ENCODE measurements at places on chromosomes 13 and 19.

DNA sequence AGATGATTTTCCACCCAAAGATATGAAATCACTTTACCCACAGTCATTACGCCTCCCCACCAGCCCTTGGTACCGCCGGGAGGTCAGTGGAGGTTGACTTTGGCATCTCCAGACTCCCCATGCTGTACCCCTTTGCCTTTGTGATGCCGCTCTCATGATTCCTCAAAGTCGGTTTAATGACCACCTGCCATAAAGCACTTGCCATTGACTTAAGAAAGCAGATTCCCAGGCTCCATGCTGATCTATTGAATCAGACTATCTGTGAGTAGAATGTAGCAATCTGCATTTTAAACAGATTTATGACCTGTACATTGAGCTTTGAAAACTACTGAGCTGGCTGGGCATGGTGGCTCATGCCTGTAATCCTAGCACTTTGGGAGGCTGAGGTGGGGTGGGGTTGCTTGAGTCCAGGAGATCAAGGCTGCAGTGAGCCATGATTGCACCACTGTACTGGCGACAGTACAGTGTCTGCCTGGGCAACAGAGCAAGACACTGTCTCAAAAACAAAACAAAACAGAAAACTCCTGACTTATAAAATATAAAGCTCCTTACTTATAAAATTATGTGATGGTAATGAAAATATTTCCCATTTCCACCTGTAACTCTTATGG, 235.2 kb downstream of the KLF5 start:
- no peak for DNase-seq
- no peak overlapping the region for H3K27ac ChIP-seq
- no peaks in the 10 kb centered on the region for H3K4me1 ChIP-seq
- H3K36me3 ChIP-seq: no peaks in the 10 kb centered on the region
- peaks cover 17% of the 10 kb centered on the region for H3K27me3 ChIP-seq
- no peak overlapping the region for H3K4me3 ChIP-seq

GRCh38 chr19:39474139-39474620, 6.5 kb upstream of the TIMM50 start:
- peak overlapping the region; percentile 49 for H3K27ac ChIP-seq
- H3K4me3 ChIP-seq: no peak overlapping the region
- H3K36me3 ChIP-seq: peaks cover 65% of the 10 kb centered on the region
- no peaks in the 10 kb centered on the region for H3K27me3 ChIP-seq
- H3K4me1 ChIP-seq: peaks cover 16% of the 10 kb centered on the region

DNA sequence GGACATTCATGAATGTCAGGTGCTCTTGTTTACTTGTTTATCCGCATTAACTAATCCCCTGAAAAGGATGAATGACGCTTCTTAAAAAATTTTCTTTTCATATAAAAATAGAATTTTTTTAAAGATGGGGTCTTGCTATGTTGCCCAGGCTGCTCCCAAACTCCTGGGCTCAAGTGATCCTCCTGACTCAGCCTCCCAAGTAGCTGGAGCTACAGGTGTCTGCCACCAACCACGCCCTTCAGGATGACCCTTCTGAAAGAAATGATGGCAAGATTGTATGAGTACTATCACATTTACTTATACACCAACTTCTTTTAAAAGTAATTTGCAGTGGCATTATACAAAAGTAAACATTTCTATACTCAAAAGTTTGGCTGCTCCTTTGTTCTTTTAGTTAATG, 6.2 kb upstream of the EBPL start:
- H3K36me3 ChIP-seq: peaks cover 15% of the 10 kb centered on the region
- no peak for DNase-seq
- H3K27ac ChIP-seq: no peak overlapping the region
- H3K4me3 ChIP-seq: no peak overlapping the region
- no peaks in the 10 kb centered on the region for H3K27me3 ChIP-seq

GRCh38 chr19:48355365-48355954, 8.3 kb downstream of the TMEM143 start:
- H3K27ac ChIP-seq: no peak overlapping the region
- no peak for DNase-seq
- peaks cover 10% of the 10 kb centered on the region for H3K36me3 ChIP-seq
- no peaks in the 10 kb centered on the region for H3K27me3 ChIP-seq
- no peak overlapping the region for H3K4me3 ChIP-seq
- peaks cover 6% of the 10 kb centered on the region for H3K4me1 ChIP-seq

DNA sequence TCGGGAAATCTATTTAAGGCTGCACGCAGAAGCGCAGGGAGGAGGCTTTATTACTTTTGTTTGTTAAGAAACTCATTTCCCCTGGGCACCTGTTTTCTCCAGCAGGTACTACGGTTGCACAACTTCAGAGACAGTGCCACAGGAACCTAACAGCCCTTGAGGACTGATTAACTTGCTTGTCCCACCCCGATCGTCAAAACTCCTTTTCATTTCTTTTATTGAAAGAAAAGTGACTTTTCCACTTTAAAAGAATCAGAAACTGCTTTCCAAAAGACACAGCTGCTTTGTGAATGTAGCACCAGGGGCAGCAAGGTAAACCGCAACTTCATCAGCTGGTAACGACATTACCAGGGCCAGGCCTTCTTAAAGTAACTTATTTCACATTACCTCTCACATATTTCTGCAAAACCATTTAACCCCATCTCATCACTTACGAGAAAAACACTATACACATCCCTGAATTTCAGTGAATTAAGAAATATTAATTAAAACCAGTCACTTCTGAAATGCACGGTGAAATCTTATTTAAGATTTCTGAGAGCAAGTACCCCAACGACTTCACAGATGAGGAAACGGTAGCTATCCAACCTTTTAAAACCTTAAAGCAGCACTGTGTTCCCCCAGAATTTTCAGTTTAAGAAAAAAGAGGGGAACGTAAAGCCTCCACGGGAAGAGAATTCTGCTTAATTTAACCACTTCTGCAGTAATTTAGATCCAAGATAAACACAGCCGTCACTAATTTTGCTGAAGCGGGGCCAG, 1.4 kb downstream of the ANKRD10 start:
- DNase-seq: peak; percentile 38

- no peaks in the 10 kb centered on the region for H3K4me1 ChIP-seq
- H3K4me3 ChIP-seq: no peak overlapping the region
- no peak overlapping the region for H3K27ac ChIP-seq
- no peak for DNase-seq
- no peaks in the 10 kb centered on the region for H3K36me3 ChIP-seq
Observed at GRCh38 chr13:78185700-78186099, 267.1 kb upstream of the EDNRB start.

DNA sequence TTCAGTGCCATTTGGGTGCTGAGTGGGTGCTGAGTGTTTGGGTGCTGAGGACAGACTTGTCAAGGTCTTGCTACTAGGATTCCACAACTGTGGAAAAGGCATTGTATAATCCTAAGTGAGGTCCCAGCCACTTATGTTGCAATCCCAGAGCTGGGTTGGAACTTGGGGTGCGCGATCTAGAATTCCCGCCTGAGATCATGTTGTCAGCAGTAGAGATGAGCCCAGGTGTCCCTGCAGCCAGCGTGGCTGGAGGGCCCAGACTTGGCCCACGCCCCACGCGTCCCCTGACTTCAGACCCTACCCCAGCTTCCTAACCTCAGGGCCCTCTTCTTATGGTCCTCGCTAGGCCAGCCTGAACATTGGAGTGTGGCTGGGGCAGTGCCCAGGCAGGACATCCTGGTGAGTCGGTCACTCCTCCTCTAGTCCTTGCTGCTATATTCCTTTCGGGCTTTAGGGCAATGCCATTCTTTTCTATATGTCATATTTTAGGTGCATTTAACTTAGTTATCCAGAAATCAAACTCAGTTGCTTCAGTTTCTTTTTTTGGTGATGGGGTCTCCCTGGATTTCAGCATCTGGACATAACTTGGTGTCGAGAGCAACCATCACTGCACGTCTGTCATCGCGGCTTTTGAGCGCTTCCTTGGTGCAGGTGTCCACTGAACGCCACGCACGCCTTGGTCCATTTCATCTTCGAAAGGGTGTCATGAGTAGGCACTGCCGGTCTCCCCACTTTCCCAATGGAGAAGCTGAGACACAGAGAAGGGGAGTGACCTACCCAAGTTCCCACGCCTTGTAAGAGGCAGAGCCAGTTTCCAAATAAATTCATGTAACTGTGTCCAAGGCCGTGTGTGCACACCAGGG, 46.4 kb upstream of the F7 start:
- no peak for DNase-seq
- no peaks in the 10 kb centered on the region for H3K27me3 ChIP-seq
- H3K27ac ChIP-seq: no peak overlapping the region
- H3K4me3 ChIP-seq: no peak overlapping the region
- H3K36me3 ChIP-seq: no peaks in the 10 kb centered on the region

- H3K4me1 ChIP-seq: peaks cover 17% of the 10 kb centered on the region
- no peaks in the 10 kb centered on the region for H3K36me3 ChIP-seq
- DNase-seq: peak; percentile 71
- no peak overlapping the region for H3K4me3 ChIP-seq
- peaks cover 12% of the 10 kb centered on the region for H3K27me3 ChIP-seq
Observed at GRCh38 chr19:40398417-40399131, 8.6 kb upstream of the HIPK4 start.

GRCh38 chr19:14418856-14419105, 360 bp downstream of the DDX39A start:
- peaks cover 43% of the 10 kb centered on the region for H3K36me3 ChIP-seq
- H3K4me3 ChIP-seq: peak overlapping the region; percentile 94
- no peaks in the 10 kb centered on the region for H3K27me3 ChIP-seq
- peak overlapping the region; percentile 99 for H3K27ac ChIP-seq
- peaks cover 44% of the 10 kb centered on the region for H3K4me1 ChIP-seq
- DNase-seq: peak; percentile 89

- H3K27me3 ChIP-seq: no peaks in the 10 kb centered on the region
- H3K36me3 ChIP-seq: peaks cover 58% of the 10 kb centered on the region
- H3K4me1 ChIP-seq: peaks cover 17% of the 10 kb centered on the region
Observed at GRCh38 chr13:77184455-77184854, 142.4 kb downstream of the MYCBP2 start.

DNA sequence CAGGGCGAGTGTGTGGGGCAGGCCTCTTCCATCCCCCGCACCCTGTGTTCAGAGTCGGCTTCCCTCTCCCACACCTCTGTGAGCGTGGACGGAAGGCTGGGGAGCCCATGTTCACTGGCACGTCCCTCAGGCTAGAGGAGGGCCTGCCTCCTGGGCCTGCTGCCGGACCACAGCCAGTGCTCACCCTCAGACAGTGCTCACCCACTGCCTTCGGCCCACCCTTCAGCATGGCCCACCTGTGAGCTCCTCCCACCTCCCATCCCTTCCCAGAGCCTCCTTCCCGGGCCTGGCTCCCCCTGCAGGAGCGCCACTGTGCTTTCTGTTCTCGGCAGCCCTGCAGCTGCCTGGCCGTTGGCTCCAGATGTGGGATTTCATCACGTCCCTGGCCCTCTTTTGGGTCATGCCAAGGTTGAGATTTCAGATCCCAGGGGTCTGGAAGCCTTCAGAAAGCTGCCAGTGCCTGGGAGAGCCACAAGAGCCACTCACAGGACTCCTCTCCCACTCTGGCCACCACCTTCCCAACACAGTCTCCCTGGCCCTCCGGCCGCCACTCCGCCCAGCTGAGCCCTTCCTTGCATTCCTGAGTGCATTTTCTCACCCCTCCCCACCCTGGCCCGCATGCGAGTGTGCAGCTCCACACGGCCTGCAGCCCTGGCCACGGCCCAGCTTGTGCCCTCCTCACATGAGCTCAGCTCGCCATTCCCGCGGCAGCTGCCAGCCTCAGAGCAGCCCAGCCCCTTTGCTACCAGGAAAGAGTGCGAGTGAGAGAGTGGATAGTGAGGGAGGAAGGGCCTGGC, 25.3 kb downstream of the CAPN12 start:
- peaks cover 28% of the 10 kb centered on the region for H3K36me3 ChIP-seq
- peak overlapping the region; percentile 28 for H3K27ac ChIP-seq
- H3K4me1 ChIP-seq: no peaks in the 10 kb centered on the region
- H3K4me3 ChIP-seq: no peak overlapping the region
- no peaks in the 10 kb centered on the region for H3K27me3 ChIP-seq
- DNase-seq: no peak

DNA sequence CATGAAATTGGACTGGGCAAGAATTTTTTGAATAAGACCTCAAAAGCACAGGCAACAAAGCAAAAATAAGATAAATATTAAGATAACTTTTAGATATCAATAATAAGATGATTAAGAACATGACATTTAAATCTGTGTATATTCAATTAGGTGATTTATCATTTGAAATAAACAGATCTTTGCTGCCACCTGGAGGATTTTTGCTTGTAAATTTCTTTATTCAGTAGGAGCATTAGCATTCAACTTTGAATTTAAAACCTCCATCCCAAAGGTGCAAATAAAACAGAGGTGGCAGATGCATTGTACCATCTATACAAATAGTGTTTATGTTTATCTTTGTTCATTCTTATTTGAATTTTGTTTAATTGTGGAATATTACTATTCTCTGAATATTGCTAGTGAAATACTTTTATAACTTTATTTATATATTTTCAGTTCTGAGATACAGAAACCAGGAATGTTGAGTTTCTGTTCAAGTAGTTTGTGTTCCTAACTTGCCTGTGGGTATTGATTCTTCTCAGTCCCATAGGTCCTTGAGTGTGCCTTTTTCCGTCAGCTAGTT, 20.9 kb downstream of the COG6 start:
- H3K4me1 ChIP-seq: no peaks in the 10 kb centered on the region
- H3K27ac ChIP-seq: no peak overlapping the region
- no peak overlapping the region for H3K4me3 ChIP-seq
- peak; percentile 46 for DNase-seq
- peaks cover 13% of the 10 kb centered on the region for H3K36me3 ChIP-seq

- no peak overlapping the region for H3K27ac ChIP-seq
- no peak overlapping the region for H3K4me3 ChIP-seq
- DNase-seq: peak; percentile 31
- no peaks in the 10 kb centered on the region for H3K36me3 ChIP-seq
- no peaks in the 10 kb centered on the region for H3K27me3 ChIP-seq
Observed at GRCh38 chr19:4523306-4524110, 5.2 kb upstream of the PLIN4 start.

- H3K36me3 ChIP-seq: peaks cover 74% of the 10 kb centered on the region
- no peak overlapping the region for H3K4me3 ChIP-seq
- no peaks in the 10 kb centered on the region for H3K27me3 ChIP-seq
- H3K27ac ChIP-seq: peak overlapping the region; percentile 32
Observed at GRCh38 chr13:114259974-114260373, 21.4 kb upstream of the UPF3A start.

GRCh38 chr19:19361075-19361594, 40.5 kb downstream of the MAU2 start:
- no peak overlapping the region for H3K4me3 ChIP-seq
- H3K27ac ChIP-seq: peak overlapping the region; percentile 49
- H3K27me3 ChIP-seq: no peaks in the 10 kb centered on the region
- H3K36me3 ChIP-seq: peaks cover 8% of the 10 kb centered on the region
- peaks cover 37% of the 10 kb centered on the region for H3K4me1 ChIP-seq
- peak; percentile 80 for DNase-seq
